CD4-positive, CD25-positive, alpha-beta regulatory T cell (primary cell): ENCODE measurements at places on chromosomes 6 and 20.

GRCh38 chr20:54497931-54498718, 22.7 kb downstream of the DOK5 start:
- H3K4me1 ChIP-seq = no peaks in the 10 kb centered on the region
- DNase-seq = no peak
- H3K4me3 ChIP-seq = no peak overlapping the region
- no peaks in the 10 kb centered on the region for H3K27me3 ChIP-seq
- no peak overlapping the region for H3K27ac ChIP-seq

DNA sequence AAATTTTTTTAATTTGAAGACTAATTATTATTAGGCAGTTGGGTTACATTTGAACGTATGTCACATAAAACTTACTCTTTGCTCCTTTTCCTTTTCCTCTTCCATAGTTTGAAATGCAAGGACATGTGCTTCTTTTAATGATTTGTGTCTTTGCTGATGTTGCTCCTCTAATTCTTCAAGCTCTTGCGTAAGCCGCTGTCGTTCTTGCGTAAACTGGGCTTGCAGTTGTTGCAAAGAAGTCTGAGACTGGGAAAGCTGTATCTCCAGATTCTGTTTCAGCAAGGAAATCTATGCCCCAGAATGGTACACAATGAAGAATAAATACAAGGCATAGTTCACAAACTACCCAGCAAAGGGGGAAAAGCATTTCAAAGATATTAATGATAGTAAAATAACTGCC, 45.1 kb upstream of the MCM9 start:
- no peaks in the 10 kb centered on the region for H3K27me3 ChIP-seq
- H3K4me1 ChIP-seq = no peaks in the 10 kb centered on the region
- no peak for DNase-seq
- H3K4me3 ChIP-seq = no peak overlapping the region
- peaks cover 4% of the 10 kb centered on the region for H3K36me3 ChIP-seq

- no peak for DNase-seq
- H3K4me1 ChIP-seq = no peaks in the 10 kb centered on the region
- peaks cover 4% of the 10 kb centered on the region for H3K27me3 ChIP-seq
- no peaks in the 10 kb centered on the region for H3K36me3 ChIP-seq
- H3K4me3 ChIP-seq = no peak overlapping the region
- no peak overlapping the region for H3K27ac ChIP-seq
Measured at GRCh38 chr20:48094944-48095343, 309.7 kb upstream of the SULF2 start.

- H3K4me3 ChIP-seq = no peak overlapping the region
- DNase-seq = no peak
- no peaks in the 10 kb centered on the region for H3K4me1 ChIP-seq
- peaks cover 3% of the 10 kb centered on the region for H3K27me3 ChIP-seq
Measured at GRCh38 chr6:85425997-85426396, 23.9 kb upstream of the NT5E start.

- no peaks in the 10 kb centered on the region for H3K36me3 ChIP-seq
- H3K27me3 ChIP-seq = no peaks in the 10 kb centered on the region
- H3K4me3 ChIP-seq = no peak overlapping the region
- H3K27ac ChIP-seq = no peak overlapping the region
Measured at GRCh38 chr6:166736634-166737033, 109.6 kb upstream of the RPS6KA2 start.

DNA sequence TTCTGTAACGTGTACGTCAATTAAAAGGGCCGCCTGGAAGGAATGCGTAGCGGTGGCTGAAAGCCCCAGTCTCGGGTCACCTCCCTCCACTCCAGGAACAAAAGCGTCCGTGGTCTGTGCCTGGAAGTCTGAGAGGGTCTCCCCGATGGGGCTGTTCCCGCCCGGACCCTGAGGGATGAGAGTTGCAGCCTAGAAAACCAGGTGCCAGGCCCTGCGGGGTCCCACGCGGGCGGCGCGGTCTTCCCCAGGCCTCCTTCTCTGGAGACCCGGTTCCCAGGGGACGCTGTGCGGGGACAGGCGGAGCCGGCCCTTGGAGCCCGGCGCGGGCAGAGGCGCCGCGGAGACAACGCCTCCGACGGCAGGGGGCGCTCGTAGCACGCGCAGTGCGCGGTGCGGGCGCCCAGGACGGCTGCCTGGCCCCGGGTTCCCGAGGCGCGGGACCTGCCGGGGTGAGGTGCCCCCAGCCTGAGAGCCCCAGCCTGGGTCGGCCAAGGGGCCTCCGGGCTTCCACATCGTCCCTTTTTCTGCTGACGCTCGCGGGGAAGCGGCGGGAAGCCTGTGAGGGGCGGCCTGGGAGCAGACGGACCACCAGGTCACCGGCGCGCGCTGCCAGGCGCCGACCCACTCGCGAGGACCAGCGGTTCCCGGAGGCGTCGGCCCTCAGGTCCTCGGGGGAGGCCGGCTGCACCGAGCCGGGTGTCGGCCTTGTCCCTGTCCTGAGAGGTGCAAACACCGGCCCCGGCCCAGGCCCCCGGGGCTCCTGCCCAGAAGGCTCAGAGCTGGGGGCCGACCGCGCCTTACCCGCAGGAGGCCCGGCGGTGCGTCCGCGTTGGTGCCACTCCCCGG, 5.3 kb upstream of the FOXC1 start:
- H3K27ac ChIP-seq = no peak overlapping the region
- peaks cover 33% of the 10 kb centered on the region for H3K27me3 ChIP-seq
- no peak overlapping the region for H3K4me3 ChIP-seq
- peak; percentile 49 for DNase-seq
- no peaks in the 10 kb centered on the region for H3K36me3 ChIP-seq

DNA sequence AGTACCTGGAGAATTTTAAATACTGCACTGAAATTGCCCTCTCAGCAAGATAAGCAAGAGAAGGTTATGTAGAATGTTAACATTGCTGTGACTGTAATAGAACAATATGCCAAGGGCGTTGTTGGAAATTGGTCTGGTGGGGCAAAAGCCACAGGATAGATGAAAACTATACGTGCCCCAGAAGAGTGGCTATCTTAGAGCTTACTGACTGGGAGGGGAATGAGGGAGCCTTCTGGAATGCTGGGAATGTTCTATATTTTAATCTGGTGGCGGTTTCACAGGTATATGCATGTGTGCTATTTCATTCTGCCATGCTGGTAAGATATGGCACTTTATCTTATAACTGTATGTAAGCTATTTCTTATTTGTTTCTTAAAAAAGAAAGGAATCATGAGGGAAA, 35.2 kb upstream of the YWHAB start:
- no peak overlapping the region for H3K4me3 ChIP-seq
- H3K4me1 ChIP-seq = no peaks in the 10 kb centered on the region
- DNase-seq = no peak
- H3K27ac ChIP-seq = no peak overlapping the region
- H3K27me3 ChIP-seq = peaks cover 2% of the 10 kb centered on the region

DNA sequence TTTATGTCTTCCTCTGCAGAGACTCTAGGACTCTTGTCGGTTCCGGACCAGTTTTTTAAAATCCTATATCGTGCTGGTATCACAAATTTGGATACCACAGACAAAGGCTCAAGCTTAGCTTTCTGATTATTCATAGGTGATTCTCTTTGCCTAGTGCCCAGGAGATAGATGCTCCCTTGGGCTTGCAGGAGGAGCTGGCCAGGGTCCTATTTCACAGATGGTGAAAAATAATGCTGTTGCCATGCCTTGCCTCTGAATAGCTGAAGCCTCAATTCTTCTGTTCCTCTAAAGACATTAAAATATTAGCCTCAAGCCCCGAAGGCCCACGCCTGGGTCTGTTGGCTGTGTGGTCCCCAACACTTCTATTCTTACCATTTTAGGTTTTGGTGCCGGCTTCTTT, 123.9 kb upstream of the BACH2 start:
- H3K27ac ChIP-seq = no peak overlapping the region
- H3K4me1 ChIP-seq = peaks cover 3% of the 10 kb centered on the region
- no peaks in the 10 kb centered on the region for H3K27me3 ChIP-seq

GRCh38 chr6:168440520-168441433, at the start of gene SMOC2:
Gene SMOC2, plus strand, starts transcription at chr6:168441184. Its CDS starts 187 bp downstream, at chr6:168441371.
- H3K4me3 ChIP-seq = no peak within 1 kb of the TSS
- H3K36me3 ChIP-seq = no peaks in the 10 kb centered on the region
- no peak within 1 kb of the TSS for H3K27ac ChIP-seq
- DNase-seq = no peak

- no peaks in the 10 kb centered on the region for H3K27me3 ChIP-seq
- H3K4me1 ChIP-seq = no peaks in the 10 kb centered on the region
- H3K27ac ChIP-seq = no peak overlapping the region
- peak; percentile 79 for DNase-seq
- no peak overlapping the region for H3K4me3 ChIP-seq
Measured at GRCh38 chr6:110528101-110528929, 51.9 kb upstream of the SLC22A16 start.

- no peak overlapping the region for H3K27ac ChIP-seq
- H3K4me1 ChIP-seq = peaks cover 37% of the 10 kb centered on the region
- no peak for DNase-seq
Measured at GRCh38 chr20:62067547-62068260, 2.0 kb upstream of the TAF4 start.
